ENCODE measurements at places on chromosomes 7 and 10. TPM values are rescaled to one million over a fixed set of nuclear protein-coding genes. Genes with fewer than 3 reads are reported as not detected.

DNA sequence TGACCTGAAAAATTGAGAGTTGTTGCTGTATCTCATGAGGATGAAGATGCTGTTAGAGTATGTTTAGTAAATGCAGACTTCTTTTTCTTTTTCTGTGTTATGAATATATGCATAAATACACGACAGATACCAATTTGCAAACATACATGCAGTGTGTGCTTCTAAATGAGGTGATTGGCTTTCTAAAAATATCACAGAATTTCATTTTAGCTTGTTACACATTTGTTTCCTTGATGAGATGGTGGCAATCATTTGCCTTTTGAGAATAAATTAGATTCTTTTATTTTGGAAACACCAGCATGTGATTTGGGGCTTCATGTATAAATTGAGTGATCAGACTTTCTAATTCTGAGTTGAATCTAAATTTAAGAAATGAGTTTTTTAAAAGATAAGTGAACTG lies 29.7 kb downstream of the CCNY start:
- H3K27me3 ChIP-seq: no peaks in the 10 kb centered on the region
- no peak overlapping the region for H3K4me3 ChIP-seq
- peaks cover 63% of the 10 kb centered on the region for H3K4me1 ChIP-seq
- no peaks in the 10 kb centered on the region for H3K36me3 ChIP-seq
- DNase-seq: no peak

GRCh38 chr7:2843711-2844152 lies 376 bp downstream of the GNA12 start:
- H3K4me3 ChIP-seq: peak overlapping the region; percentile 80
- peaks cover 22% of the 10 kb centered on the region for H3K4me1 ChIP-seq
- H3K36me3 ChIP-seq: no peaks in the 10 kb centered on the region

- peaks cover 2% of the 10 kb centered on the region for H3K27me3 ChIP-seq
- H3K4me3 ChIP-seq: no peak overlapping the region
- H3K27ac ChIP-seq: no peak overlapping the region
- H3K4me1 ChIP-seq: no peaks in the 10 kb centered on the region
- no peak for DNase-seq
These were observed 97.1 kb downstream of the GNAI1 start for GRCh38 chr7:80231707-80232106.

- DNase-seq: peak; percentile 75
- peaks cover 11% of the 10 kb centered on the region for H3K27me3 ChIP-seq
- no peak within 1 kb of the TSS for H3K27ac ChIP-seq
These were observed at the start of gene RET for GRCh38 chr10:43076876-43077420. TSS of gene RET (plus strand) at chr10:43077069. CDS start at chr10:43077259, 190 bp downstream.

DNA sequence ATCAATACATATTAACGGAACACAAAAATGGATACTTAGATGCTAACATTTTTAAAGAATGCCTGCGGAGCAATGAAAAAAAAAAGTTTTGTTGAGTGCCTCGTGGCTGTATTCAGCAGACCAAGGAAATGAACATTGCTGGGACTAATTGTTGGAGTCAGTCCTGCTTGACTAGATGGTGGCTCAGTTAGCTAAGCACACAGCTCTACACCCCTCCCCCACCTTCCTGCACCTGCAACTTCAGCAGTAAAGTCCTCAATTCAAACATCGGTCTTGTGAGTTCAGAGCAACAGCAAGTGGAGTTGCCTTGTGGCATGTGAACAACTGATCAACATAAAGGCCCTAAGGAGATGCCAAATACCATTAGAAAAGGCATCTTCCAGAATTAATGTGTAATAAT lies 326.0 kb upstream of the NPSR1 start:
- H3K4me1 ChIP-seq: no peaks in the 10 kb centered on the region
- H3K27ac ChIP-seq: no peak overlapping the region
- H3K36me3 ChIP-seq: no peaks in the 10 kb centered on the region

SLC35B4 gene
- 2.1 TPM for polyA plus RNA-seq

- no peak overlapping the region for H3K27ac ChIP-seq
- H3K4me1 ChIP-seq: peaks cover 7% of the 10 kb centered on the region
- H3K27me3 ChIP-seq: no peaks in the 10 kb centered on the region
These were observed 79.0 kb upstream of the SEMA3C start for GRCh38 chr7:80997841-80998240.

- H3K4me1 ChIP-seq: peaks cover 21% of the 10 kb centered on the region
- H3K4me3 ChIP-seq: no peak overlapping the region
- DNase-seq: no peak
- no peaks in the 10 kb centered on the region for H3K36me3 ChIP-seq
These were observed 39.9 kb downstream of the AVL9 start for GRCh38 chr7:32535162-32535702.

GRCh38 chr7:25180946-25181345 lies 47.3 kb downstream of the NPVF start:
- H3K36me3 ChIP-seq: no peaks in the 10 kb centered on the region
- DNase-seq: no peak
- no peaks in the 10 kb centered on the region for H3K27me3 ChIP-seq
- peaks cover 5% of the 10 kb centered on the region for H3K4me1 ChIP-seq
- H3K27ac ChIP-seq: no peak overlapping the region

All from psoas muscle (tissue), 8 donors.